AG04449 (cell line): ENCODE measurements at places on chromosomes 6 and 20.

- no peak for DNase-seq
Observed at GRCh38 chr6:170450916-170451761, 102.0 kb downstream of the PSMB1 start.

DNA sequence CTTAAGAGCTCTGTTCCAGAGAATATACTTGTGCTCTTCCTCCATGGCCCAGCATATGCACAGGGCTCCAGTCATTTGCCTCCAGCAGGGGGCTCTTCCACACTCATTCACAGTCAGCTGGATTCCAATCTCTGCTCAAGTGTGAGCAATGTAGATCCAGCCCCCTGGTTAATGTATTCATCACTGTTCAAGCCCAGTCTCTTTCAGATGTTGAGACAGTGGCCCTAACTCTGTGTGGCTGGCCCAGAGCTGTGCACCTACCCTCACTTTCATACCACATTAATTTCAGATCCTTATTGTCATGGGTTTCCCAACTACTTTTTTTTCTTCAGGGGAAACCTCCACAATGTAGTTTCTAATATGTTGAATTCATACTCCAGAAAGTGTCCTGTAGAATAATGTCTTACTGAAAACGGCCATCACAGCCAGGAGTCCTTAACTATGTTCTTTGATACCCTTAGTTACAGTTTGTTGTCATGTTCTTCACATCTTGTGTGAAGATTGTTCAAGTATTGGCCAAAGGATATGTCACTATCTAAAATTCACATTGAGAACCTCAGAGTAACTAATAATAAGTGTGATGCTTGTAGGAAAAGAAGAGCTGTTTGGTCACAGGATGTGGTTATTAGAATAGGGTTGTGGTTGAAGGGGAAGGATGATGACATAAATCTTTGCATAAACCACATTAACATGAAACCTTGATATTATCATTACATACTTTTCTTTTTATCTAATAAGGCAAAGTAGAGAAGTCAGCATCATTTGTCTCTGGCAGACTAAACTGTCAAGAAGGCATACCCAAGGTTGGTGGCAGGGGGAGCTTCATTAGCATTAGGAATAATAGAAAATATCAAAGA, 14.4 kb upstream of the HLA-DQA1 start:
- no peak for DNase-seq

- no peak for DNase-seq
Observed at GRCh38 chr6:24186349-24186748, 60.3 kb downstream of the NRSN1 start.

GRCh38 chr20:37243076-37243936, 18.3 kb downstream of the GHRH start:
- no peak for DNase-seq

- no peak for DNase-seq
Observed at GRCh38 chr20:59697068-59697467, 92.7 kb downstream of the PHACTR3 start.

- no peak for DNase-seq
Observed at GRCh38 chr6:167866642-167867041, 39.9 kb downstream of the AFDN start.

DNA sequence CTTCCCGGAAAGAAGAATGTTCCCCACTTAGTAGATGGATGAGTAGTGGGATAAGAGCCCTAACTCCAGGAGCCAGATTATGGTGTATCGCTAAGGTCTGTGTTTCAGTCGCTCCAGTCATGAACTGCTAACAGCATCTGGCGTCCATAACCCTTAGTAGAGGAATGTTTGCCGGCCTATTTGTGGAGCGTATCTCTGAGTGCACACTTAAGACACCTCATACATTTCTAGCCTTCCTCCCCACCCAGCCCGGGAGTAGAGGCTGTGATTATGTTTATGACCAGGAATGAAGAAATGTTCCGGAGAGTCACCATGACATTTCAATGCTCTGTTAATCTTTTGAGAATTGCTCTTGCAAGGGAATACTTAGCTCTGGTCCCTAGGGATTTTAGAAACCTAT, 251.1 kb upstream of the SOX4 start:
- no peak for DNase-seq

GRCh38 chr20:14219801-14220461, 117.5 kb downstream of the FLRT3 start:
- DNase-seq = no peak

DNA sequence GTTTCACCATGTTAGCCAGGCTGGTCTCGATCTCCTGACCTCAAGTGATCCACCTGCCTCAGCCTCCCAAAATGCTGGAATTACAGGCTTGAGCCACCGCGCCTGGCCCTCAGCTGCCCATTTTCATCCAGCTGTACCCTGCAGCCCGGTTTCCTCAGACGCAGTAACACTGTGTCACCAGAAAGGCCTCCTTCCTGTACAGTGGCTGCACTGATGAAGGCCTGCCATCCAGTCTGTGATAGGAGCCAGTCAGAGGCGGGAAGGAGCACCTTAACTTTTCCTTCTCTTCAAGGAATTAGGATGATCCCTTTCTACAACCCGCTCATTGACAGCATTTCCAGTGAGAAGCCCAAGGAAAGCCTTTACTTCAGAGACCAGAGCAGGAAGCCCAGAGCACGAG, 75.9 kb downstream of the GFOD1 start:
- DNase-seq = no peak

- no peak for DNase-seq
Observed at GRCh38 chr6:43250992-43251373, 7.7 kb downstream of the TTBK1 start.

- DNase-seq = no peak
Observed at GRCh38 chr20:35561268-35561667, 19.4 kb downstream of the ERGIC3 start.

DNA sequence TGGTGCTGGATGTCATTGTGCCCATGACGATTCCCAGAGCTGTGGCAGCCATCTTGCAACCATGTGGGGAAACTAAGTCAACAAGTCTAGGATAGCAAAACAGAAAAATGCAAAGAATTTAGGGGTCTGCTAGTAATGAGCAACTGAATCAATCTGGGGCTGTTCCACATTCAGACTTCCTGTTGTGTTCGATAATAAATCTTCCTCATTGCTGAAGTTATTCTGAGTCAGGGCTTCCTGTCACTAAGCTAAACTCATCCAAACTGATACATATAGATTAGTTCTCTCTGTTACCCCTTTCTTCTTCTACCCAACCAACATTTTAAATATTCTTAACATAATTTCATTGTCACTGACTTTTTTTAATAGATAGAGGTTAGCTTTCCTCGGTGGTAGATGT, 205.9 kb downstream of the HACE1 start:
- DNase-seq = no peak

DNA sequence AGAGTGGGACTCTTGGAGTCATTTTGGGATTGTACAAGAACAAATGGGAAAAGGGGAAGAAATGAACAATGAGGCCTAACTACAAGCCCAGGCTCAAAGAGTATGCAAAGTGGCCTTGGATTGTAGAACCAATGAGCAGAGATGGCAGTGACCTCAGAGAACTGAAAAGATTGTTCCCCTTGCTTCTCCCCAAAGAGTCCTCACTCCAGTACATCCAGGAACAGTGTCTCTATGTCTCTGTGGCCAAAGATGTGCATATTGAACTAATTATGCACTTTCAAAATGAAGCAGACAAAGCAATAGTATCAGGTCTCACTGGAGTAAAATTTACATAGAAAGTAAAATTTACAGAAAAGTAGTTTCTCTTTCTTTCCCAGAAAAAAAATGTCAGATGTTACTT, 81.0 kb downstream of the SMLR1 start:
- no peak for DNase-seq

- DNase-seq = no peak
Observed at GRCh38 chr20:49699200-49699992, 14.3 kb downstream of the B4GALT5 start.

- DNase-seq = no peak
Observed at GRCh38 chr20:33790566-33790965, 20.6 kb upstream of the CHMP4B start.

DNA sequence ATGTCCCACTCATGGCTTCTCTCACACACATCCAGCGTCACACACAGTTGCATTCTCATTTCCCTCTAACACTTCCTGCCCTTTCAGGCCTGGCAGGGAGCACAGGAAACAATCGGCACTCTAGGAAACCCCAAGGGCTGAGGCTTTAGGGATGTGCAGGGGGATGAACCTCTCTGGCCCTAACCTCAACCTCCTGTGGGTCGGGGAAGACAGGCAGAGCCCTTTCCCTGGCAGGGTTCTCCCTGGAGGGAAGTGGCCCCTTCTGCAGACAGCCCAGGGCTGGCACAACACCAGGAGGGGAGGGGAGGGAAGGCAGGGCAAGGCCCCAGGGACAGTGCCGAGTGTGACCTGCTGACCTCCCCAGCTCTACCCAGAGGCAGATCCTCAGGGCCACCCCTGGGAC, 2.7 kb downstream of the TEAD3 start:
- DNase-seq = no peak

DNA sequence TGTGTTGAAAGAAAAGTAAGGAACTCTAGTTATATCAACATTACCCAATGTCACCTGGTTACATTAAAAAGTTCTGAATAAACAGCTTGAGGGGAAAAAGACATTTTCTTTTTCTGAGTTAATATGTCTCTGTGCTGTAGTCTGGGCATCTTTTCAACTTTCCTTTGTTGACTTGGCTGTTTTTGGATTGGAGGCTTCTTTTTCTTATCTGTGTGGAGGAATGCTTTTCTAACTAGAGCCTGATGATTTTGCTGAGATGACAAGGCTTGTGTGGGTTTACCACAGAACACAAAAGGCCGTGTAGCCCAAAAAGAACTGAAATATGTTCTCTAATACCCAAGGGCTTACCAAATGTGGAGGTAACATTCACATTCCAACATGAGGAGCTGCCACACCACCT, 161.8 kb downstream of the KCNQ5 start:
- peak; percentile 21 for DNase-seq

GRCh38 chr6:146526192-146526591, 17.4 kb upstream of the RAB32 start:
- DNase-seq = no peak

GRCh38 chr6:159059885-159060506, 15.2 kb upstream of the TAGAP start:
- DNase-seq = no peak

- DNase-seq = no peak
Observed at GRCh38 chr6:119308048-119308570, 41.5 kb downstream of the MAN1A1 start.

- DNase-seq = no peak
Observed at GRCh38 chr6:273551-274058, 18.7 kb upstream of the DUSP22 start.

GRCh38 chr20:60035-60918, 27.2 kb upstream of the DEFB125 start:
- DNase-seq = no peak
